HS-5 (cell line): ENCODE measurements at places on chromosomes 12 and 14.

DNA sequence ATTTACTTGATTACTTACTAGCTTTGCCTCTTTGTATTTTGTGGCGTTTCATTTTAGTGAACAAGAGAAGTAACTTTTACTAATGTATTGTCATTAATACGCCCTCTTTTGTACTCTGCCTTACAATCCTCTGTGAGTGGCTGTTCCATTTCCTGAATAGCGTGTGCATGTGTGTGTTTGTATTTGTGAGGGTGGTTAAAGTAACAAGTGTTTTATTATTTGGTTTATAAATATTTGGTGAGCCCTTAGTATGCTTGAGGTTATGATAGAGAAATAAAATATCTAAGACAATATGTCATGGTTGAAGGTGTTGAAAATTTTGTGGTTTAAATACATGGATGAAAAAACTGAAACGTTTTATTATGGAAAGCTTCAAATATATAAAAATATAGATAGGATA, 71.7 kb upstream of the REP15 start:
- DNase-seq = no peak

GRCh38 chr12:28884904-28885679, 264.0 kb upstream of the FAR2 start:
- no peak for DNase-seq

DNA sequence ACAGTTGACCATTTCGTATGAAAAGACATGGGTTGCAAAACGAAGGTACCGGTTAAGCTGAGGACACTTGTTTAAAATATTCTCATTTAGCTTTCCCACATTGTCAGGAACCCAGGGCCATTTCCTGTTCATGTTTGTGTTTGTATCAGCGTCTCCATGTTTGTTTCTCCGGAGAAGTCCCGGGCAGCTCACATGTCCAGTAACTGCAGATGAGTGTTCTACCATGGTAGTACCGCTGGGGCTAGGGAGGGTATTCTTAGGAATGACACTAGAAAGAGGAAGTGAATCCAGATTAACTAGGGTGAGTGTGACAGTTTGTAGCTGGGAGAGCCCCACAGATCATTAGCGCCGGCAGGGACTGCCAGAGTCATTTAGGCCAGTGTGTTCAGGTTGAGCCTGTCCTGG, 50.0 kb upstream of the EVL start:
- DNase-seq = no peak

DNA sequence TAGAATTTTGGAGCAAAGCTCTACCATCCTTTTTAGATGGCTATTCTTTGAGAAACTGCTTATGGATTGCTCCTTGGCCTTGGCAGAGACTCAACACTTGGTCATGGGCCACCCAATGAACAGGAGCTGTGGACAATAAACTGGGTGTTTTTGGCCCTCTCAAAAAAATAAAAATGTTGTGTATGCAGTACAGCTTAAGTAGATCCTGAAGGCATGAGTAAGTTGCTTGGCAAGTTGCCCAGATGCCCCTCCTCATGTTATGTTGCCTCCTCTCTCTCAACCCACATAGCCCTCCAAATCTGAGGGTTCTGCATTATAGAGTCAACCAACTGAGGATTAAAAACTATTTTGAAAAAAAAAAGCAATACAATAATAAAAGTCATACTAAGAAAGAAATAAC, 124.9 kb downstream of the ATP23 start:
- no peak for DNase-seq

DNA sequence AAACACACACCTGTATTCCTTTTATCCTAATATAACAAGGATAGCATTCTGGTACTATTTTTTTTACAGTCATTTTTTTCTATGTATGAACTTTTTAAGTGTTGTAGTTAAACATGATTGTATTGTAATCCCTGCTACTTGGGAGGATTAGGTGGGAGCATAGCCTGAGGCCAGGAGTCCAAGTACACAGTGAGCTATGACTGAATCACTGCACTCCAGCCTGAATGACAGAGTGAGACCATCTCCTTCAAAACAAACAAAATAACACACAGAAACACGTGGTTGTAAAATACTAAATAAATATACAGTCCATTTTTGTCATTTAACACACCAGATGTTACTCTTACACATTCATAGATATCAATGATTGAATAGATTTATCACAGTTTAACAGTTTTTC, 56.9 kb downstream of the MAP4K5 start:
- no peak for DNase-seq

GRCh38 chr14:96309133-96309895, 53.3 kb downstream of the BDKRB1 start:
- DNase-seq = no peak

DNA sequence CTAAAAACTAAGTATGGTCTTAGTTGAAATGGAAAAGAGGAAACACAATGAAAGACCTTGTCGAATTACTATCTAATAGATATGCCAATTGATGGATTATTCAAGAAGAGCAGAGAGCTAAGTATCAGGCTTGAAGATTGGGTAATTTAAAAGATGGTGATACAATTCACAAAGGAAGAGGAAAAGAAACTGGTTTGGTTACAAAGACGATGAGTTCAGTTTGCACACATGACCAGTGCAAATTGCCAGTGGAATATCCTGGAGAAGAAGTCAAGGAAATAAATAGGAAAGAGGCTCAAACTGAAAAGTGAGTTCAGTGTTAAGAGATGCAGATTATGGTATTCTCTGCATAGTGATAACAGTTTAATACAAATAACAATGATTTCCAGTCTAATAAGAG, 2.5 kb upstream of the RAP1B start:
- no peak for DNase-seq
